ENCODE measurements at places on chromosomes 13 and 19.

DNA sequence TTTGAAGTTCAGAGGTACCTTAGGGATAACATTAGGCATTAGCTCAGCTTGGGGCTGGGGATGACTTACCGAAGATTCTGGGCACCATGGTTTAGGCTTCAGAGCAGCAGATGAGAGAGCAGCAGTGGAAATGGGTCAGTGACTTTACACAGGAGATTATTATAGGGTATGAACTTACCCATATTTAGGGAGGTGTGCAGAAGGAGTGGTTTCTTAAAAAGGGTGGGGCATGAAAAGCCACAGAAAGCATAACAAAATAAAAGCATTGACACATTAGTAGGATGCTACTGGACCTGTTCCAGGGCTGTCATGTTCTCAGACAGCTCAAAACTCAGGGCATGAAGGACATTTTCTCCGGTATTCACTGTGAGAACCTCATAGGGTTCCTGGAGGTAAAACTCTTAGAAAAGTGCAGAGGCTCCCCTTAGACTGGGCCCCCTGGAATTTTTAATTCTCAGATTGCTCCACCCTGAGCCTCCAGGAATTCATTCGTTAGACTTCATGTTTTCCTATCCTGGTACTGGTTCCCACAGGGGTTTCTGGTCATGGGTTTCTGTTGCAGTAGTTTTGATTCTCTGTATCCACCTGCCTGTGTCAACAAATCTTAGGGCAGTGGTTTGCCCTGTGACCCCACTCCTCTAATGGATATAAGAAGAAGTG is 20.7 kb downstream of the IGFL1 start:
- DNase-seq = no peak

GRCh38 chr13:112757759-112758086 is 67.9 kb downstream of the ATP11A start:
- DNase-seq = no peak

GRCh38 chr19:47026889-47027288 is 7.3 kb downstream of the NPAS1 start:
- no peak for DNase-seq

DNA sequence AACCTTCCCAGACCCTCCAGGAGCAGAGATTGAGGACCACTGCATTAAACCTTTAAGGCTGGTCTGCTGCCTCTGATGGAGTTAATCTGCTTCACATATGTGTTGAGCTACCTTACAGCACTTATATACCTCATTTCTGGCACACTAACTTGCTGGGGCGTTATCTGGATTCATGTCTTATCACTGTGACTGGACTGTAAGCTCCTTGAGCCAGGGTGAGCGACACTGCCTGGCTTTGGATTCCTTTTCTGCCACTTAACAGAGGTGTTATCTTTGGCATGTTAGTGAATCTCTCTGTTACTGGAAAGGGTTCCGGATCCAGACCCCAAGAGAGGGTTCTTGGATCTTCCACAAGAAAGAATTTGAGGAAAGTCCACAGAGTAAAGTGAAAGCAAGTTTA is 69.8 kb upstream of the RGCC start:
- no peak for DNase-seq

GRCh38 chr19:30648866-30649862 is 277.0 kb downstream of the ZNF536 start:
- DNase-seq = no peak

DNA sequence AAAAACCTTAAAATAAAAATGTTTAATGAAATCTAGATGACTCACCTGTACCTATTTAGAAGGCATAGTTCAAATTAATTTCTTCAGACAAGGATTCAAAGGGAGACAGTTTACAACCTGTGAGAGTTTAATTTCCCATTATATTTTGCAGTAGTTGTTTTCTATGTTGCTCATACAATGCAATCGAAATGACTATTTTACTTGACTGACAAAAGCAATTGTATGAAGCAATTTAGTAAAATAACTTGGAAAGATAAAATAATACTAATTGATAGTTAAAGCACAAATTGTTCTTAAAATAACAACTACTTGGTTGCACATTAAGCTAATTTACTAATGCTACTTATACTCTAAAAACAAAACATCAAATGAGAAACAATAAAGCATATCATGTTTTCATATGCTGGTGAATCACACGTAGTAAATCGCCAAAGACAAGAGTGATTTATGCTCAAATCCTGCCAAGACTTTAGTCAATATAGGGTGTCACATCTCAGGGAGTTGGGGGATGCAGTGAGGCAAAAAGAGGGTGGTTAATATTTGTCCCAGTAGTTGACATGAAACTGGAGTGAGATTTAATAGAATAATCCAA is 6.4 kb downstream of the DACH1 start:
- DNase-seq = no peak

GRCh38 chr13:99392470-99393135 is 85.4 kb upstream of the GPR183 start:
- DNase-seq = no peak

GRCh38 chr19:49498475-49498874 is 2.2 kb downstream of the RPS11 start:
- DNase-seq = no peak

GRCh38 chr19:47389150-47389556 is 30.2 kb downstream of the MEIS3 start:
- DNase-seq = no peak

GRCh38 chr13:50099473-50099872 is 84.2 kb downstream of the KCNRG start:
- no peak for DNase-seq

DNA sequence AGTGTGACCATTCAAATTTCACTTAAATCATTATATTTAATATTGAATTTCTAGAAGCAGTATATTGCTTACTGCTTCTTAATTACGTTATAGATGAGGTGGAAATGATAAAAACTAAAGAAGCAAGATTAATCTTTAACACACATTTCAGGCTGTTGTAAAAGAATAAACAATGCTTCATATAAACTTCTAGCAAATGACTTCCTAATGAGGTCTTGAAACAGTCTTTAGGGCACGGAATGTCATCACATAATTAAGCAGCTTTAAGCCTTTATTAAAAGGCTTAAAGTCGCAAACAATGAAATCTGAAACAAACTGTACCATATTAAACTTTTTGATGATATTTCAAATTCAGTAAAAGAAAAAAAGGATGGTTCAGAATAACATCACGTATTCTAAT is 1.9 kb downstream of the SLITRK6 start:
- peak; percentile 30 for DNase-seq

DNA sequence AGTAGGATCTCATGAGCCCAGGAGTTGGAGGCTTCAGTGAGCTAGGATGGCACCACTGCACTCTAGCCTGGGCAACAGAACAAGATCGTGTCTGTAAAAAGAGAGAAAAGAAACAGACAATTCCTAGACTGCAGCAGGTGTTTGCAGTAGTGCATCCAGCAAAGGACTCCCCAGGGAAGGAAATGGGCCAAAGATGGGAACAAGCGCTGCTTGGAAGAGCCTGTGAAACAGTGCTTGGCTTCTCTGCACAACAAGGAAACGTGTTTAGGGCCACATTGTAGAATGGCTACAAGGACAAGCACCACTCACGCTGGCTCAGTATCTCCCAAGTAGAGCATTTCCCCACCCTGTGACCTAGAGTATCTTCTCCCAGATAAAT is 35.5 kb upstream of the LDLR start:
- DNase-seq = no peak

DNA sequence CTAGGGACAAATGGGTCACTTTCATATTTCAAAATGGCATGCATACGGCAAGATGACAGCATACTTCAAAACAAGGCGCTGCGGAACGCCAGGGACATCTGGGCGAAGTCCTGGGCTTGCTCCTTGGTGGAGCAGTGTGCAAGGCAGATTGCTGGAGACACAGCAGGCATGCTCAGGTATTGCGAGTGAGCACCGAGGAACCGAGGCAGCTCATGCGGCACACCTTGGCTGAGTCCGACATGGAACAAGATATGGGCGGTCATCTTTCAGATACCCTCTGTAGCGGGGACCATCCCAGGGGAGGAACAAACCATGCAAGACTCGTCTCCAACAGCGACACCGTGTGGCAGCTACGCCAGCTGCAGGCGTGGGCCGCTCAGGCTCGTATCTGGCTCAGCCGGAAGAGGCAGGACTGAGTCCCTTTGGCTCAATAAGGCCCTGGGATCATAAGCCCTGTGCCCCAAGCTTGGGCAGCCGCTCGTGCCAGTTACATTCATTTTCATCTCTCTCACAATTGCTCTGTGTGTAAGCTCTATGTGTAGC is 112.4 kb downstream of the NUFIP1 start:
- DNase-seq = no peak

- DNase-seq = no peak
These were observed 29.2 kb downstream of the LCP1 start for GRCh38 chr13:46152627-46153328.

DNA sequence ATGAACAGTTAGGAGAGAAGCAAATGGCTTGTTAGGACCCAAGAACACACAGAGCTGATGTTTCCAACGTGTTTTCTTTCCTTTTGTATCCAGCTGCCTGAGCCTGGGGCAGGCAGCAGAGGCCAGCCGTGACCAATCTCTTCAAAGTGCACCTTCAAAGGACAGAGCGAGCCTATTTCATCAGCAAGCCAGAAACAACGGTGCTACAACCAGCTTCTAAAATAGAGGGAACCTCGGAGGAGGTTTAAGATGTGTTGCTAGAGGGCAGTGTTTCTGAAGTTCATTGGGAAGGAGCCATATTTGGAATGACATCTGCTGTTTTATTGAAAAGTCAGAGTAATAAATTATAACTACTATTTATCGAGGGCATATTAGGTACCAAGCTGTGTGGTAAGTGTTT is 56.2 kb upstream of the RFC3 start:
- DNase-seq = no peak

DNA sequence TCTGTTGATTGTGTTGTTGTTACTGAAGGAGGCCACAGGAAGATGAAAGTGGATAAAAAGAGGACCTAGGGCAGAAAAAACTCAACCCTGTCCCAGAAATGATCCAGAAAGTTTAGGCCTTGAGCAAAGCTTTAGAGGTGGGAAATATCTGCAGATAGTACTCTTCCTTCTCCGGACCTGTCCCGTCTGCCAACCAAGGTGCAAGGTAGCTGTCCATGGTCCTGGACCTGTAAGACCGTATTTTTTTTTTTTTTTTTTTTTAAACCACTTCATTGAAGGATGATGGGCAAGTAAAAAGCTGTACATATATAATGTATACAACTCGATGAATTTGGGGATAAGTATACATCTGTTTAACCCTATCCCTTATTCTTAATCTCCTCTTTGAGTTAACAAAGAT is 225.9 kb downstream of the OLFM4 start:
- no peak for DNase-seq

- DNase-seq = peak; percentile 65
These were observed 3.3 kb downstream of the DOT1L start for GRCh38 chr19:2166741-2167738.

- no peak for DNase-seq
These were observed 8.2 kb downstream of the ZNF677 start for GRCh38 chr19:53246498-53246897.

DNA sequence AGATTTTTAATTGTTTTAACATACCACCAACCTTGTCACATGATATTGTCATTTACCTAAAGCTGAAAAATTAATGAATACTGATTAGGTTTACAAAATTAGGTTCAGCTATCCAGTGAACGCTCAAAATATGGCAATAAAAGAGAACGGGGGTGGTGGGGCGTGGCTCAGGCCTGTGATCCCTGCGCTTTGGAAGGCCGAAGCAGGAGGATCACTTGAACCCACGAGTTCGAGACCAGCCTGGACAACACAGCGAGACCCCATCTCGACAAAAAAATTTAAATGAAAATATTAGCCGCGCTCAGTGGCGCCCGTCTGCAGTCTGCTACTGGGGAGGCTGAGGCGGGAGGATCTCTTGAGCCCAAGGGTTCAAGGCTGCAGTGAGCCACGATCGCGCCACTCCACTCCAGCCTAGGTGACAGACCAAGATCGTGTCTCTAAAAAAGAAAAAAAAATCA is 516 bp upstream of the FAM32A start:
- DNase-seq = no peak

- no peak for DNase-seq
These were observed 85.6 kb downstream of the COL4A2 start for GRCh38 chr13:110392510-110393240.

GRCh38 chr13:75702476-75702875 is 66.3 kb downstream of the LMO7 start:
- no peak for DNase-seq

DNA sequence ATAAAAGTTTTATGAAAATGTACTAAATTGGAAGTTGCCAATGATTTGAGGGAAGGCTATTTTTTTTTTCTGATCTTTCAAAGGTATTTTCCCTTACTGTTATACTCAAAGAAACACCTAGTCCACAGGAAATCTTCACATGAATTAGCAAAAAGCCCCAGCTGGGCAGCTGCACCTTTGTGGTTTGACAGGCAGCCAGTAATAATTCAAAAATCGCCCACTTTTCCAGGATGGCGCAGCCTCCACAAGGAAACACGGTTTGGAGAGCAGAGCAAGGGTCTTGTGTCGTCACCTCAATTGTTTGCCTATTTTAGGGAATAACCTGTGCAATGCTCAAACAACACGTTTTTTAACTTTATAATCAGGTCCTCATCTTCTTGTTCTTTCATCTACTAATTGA is 324.9 kb upstream of the GPC6 start:
- DNase-seq = no peak

- DNase-seq = peak; percentile 23
These were observed 2.2 kb upstream of the ARHGAP33 start for GRCh38 chr19:35773020-35773806.

DNA sequence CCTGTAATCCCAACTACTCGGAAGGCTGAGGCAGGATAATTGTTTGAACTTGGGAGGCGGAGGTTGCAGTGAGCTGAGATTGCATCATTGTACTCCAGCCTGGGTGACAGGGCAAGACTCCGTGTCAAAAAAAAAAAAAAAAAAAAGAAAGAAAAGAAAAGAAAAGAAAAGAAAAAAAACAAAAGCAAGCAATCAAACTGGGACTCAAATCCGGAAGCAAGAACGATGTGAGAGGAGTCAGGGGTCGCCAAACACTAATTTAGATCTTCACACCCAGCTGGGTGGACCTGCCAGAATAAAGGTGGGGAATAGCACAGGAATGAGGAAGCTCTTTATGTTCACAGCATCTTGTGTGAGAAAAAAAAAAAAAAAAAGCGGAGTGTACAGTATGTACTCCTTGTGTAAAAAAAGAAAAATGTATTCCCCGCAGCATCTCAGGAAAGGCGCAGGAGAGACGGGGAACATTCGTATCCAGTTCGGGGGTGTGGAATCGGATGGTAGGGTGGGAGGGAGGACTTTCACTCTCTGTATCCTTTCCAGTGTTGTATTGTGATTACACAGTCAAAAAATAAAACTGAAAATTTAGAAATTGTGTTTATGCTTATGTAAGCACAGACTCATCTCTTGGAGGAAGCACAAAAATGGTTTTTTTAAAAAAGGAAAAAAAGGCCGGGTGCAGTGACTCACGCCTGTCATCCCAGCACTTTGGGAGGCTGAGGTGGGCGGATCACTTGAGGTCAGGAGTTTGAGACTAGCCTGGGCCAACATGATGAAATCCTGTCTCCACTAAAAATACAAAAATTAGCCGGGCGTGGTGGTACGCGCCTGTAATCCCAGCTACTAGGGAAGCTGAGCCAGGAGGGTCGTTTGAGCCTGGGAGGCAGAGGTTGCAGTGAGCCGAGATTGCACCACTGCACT is 7.6 kb downstream of the DNAJB1 start:
- DNase-seq = no peak
